ENCODE measurements at places on chromosomes 4 and X.

DNA sequence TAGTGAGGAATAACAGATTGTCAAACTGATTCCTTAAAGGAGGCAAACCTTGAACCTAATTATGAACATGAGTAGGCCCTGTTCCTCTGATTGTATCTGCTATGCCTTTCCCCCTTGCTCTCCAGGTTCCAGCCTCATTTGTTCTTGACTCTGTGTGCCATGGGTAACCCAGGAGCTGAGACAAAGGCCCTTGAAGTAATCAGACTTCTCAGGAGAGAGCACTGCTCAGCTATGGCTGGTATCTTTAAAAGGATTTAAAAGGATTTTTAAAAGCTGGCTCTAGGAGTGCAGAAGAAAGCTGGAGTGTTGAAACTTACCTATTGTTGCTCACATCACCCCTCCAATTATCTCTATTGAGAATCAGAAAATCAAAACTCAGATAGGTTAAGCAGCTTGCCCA, 1565.5 kb upstream of the AGA start:
- DNase-seq: no peak

DNA sequence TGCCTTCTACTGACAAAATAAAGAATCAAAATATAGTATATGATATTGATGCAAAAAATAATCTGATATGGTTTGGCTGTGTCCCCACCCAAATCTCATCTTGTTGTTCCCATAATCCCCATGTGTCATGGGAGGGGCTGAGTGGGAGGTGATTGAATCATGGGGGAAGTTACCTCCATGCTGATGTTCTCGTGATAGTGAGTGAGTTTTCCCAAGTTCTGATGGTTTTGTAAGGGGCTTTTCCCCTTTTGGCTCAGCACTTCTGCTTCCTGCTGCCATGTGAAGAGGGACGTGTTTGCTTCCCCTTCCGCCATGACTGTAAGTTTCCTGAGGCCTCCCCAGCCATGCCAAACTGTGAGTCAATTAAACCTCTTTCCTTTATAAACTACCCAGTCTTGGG, 70.2 kb downstream of the TMEM165 start:
- DNase-seq: no peak

DNA sequence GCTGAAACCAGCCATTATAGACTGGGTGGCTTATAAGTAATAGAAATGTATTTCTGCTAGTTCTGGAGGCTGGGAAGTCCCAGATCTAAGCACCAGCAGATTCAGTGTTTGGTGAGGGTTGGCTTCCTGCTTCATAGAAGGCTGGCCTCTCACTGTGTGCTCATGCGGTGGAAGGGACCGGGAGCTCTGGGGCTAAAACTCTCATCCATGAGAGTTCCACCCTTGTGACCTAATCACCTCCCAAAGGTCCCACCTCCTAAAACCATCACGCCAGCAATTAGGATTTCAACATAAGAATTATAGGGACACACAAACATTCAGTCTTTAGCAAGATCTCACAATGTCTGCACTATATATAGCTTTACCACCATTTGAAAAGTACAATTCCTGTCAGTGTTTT, 215.2 kb downstream of the CBR4 start:
- DNase-seq: no peak

DNA sequence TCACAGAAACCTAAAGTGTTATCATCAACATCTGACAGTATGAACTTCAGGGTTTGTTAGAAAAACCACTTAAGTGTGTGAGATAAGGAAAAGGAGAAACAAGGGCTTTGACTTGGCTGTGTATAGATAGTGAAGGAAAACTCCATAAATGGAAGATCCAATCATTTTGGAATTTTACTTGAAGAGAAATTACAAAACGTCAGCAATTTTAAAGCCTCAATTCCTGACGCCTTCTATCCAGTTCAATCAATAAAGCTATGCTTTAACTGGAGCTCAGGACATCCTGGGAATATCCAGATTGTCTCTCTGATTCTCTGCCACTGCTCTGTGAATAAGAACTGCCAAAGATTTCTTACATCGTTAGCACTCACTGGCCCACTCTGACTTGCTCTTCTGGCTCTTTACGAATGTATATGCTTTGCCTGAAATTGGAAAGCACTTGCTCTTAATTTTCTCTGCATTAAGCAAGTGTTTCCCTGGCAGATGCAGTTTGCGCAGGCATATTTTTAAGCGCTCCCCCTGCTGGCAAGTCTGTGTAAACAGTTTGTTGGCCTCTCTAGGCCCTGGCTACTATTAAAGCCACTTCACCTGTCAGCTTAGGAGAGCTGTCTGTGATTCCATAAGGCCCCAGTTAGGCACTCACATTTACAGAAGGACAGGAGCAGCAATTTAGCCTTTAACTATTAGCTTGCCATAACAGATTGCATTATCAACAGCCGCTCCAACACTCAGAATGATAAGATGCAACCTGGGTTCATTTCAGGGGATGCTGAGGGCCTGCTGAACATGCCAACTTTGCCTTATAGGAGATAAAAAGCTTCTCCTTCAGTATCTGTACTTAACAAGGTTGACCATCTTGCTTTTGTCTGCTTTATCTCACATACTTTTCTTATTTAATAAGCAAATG, 251.4 kb upstream of the DDX53 start:
- DNase-seq: no peak

DNA sequence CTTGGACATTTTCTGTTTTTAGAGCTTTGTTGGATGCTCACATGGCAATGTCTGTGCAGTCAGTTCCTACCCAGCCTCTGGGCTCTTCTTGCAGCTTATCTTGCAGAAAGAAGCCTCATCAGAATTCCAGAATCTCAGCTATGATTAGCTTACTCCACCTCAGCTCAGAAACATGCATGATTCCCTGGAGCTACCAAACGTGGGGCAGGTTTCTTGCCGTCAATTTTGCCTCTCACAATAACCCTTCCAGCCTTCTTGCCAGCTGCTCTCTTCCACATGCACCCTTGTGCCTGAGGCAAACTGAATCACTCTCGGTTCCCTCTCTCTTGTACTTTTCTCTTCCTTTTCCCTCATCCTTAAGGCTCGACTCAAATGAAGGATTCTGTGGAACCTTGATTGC, 141.4 kb downstream of the PTTG2 start:
- no peak for DNase-seq

- no peak for DNase-seq
Observed at GRCh38 chrX:39308126-39308525, 506.9 kb downstream of the MID1IP1 start.

DNA sequence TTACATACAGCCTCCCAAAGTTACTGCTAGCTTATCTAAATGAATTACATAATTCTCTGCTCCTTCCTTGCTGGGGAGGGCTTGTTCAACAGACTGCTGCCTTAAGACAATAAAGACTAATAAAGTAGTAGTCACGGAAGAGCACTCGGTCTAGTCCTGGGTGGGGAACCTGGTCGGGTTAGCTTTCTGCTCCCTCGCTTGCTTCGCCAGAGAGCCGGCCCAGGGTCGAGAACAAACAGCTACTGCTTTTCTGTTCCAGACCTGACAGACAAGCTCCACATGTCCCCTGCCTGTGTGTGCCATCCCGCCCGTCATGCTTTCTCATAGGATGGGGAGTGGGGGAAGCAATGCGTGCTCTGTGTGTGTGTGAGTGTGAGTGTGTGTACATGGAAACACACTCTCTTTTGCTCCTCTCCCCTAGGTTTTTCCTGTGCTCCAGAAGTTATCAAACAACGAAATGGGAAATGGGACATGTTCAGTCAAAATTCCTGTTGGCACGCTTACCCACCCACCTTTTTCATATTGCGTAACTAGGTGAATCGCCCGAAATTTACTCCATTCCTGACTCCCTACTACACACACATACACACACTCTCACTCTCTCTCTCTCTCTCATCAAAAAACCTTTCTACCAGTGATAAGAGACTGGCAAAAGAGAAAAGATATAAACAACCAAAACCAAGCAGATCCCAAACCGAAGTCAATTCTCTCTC, 1.3 kb downstream of the NPY1R start:
- no peak for DNase-seq

DNA sequence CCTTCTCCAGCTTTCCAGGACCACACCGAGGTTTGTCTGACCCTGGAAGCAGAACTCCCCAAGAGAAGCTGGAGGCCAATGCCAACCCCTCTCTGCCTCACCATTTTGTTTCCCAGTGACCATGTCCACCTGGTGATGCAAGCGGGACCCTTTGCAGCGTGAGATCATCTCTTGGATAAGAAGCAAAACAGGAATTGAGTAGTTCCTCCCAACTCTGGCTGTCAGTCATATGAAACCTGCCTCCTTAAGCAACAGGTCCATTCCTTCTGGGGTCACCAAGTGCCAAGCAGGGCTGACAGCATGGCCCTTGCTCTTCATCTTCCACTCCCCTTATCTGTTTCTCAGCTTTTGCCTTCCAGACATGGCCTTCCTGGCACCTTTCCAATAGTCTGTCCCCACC, 41.3 kb upstream of the MTM1 start:
- no peak for DNase-seq

DNA sequence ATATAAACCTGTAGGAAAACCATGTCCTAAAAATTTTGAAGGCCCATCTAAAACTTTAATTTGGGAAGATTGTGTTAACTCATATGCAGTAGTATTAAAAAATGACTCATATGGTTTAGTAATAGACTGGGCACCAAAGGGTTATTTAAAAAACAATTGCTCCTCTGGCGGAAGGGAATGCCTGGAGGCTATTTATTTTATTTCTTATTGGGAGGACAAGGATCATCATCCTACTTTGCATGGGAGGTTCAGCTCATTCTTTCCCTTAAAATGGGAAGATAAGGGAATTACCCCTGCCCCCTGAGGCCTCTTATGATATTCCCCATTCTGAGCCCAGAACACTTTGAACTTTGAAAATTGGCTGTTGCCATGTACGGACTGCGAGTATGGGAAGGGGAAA, 29.7 kb upstream of the MGST2 start:
- DNase-seq: no peak
